ENCODE measurements at places on chromosomes 12 and 14.
A peak's percentile ranks its signal among the peaks of the same experiment; 100 is the strongest.

DNA sequence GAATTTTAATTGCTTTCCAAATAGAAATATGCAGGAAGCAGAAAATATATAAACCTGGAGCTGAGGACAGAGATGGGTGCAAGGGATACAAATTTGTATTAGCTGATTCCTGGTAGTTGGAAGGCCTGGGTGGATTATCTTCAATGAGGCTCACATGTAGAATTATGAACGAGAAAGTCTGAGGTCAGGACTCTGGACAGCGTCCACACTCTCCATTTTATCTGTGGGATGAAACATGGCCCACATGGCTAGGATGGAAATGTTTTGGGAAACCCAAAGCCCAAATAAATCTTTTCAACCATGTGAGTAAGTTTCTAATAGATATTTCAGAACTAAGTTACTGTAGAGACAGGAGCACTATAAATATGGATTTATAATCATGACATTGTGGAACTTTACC, 256.1 kb downstream of the APAF1 start:
- no peak for DNase-seq

GRCh38 chr14:23068789-23069412, 11.6 kb upstream of the CDH24 start:
- DNase-seq: no peak

GRCh38 chr12:24798335-24798734, 150.6 kb downstream of the BCAT1 start:
- DNase-seq: peak; percentile 25

DNA sequence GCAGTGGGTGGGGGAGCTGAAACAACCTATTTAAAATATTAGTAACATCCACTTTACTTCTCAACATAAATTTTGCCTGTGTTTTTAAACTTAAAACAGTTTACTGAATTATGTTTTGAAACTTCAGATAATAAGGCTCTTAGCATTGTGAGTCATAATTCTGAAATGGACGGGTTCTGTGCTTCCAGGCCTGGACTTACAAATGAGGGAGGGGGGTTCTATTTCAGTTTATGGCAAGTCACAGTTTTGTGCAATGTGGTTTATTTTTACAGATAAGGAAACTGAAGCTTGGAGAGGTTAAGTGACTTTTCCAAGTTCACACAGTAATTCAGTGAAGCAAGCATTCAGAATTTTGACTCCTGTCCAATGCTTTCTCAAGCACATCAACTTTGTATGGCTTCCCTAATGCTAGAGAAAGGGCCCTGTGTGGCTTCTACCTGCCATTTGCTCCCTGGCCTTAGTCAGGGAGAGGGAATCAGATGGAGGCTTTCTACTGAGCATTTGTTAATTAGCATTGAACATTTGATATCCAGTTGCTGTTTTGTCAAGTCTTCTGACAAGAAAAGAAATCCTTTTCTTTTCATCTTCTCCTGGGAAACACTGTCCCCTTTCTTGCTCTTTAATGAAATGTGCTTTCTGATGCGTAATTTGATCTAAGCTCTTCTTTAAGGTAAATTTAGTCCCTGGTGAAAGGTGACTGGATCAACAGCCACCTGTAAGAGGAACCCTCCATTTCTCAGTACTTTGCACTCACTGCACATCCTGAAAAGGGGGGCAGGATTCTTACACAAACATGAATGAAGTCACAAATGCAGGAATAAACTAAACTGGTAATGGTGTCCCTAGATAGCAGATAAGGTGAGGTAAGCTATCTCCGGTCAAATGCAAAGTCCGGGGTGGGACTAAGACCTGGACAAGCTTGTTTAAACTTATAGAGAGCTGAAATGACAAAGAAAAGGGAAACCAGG, 2.5 kb upstream of the SALL2 start:
- DNase-seq: no peak

DNA sequence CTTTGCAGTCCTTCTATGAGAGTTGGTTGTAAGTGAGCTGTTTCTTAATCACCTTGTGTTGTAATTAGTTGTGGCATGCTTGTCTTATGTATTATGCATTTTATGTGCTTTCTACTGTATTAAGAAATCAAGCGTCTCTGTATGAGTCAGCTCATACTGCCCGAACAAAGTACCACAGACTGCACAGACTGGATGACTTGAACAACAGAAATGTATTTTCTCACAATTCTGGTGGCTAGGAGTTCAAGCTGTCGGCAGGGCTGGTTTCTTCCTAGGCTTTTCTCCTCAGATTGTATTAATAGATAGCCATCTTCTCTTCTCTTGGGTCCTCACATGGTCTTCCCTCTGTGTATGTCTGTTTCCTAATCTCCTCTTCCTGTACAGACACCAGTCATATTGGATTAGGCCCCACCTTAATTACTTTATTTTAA, 77.7 kb downstream of the FLRT2 start:
- no peak for DNase-seq

- no peak for DNase-seq
Measured at GRCh38 chr14:55545779-55546178, 34.2 kb upstream of the KTN1 start.

DNA sequence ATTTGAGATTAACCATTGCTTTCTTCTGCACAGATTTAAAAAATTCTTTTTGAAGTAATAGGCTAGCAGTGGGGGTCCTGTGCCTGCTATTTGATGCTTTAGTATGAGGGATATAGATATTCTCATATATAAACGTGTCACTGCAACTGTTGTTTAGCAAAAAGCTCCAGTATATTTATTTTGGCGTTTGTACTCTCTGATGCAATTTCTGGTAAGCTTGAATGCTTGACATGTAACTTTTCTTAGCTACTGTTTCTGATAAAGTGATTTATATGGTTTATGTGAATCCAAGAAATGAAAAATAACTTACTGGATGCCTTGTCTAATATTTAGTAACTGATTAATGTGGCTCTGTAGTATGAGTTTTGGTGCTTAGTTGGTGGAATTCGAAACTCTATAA, 77.1 kb downstream of the TTLL5 start:
- no peak for DNase-seq

DNA sequence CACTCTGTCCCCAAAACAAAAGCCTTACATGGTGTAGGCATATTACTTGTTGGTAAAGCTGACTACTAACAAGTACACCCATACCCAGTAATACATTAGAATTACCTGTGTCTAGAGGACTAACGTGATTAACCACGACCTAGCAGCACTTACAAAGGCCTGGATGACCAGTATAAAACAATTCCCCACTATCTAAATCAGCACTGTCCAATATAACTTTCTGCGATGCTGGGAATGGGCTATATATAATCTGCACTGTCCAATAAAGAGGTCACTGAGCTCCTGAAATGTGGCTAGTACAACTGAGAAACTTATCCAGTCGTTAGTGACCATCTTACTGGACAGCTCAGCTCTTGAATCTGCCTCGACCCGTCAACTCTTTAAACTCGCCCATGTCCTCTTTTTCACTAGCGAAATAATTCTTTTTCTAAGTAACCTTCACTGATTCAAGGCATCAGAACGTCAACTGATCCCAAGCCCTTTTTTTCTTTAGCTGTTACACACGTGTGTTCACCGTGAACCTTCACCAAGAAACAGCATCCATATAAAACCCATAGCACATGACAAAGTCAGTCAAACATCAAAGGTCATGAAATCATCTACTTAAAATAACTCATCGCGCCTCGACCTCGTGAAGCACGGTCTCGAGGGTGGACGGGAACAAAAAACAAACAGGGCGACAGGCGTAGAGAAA, 905 bp upstream of the CIPC start:
- DNase-seq: peak; percentile 46

- no peak for DNase-seq
Measured at GRCh38 chr12:78886719-78887407, 22.3 kb downstream of the SYT1 start.

DNA sequence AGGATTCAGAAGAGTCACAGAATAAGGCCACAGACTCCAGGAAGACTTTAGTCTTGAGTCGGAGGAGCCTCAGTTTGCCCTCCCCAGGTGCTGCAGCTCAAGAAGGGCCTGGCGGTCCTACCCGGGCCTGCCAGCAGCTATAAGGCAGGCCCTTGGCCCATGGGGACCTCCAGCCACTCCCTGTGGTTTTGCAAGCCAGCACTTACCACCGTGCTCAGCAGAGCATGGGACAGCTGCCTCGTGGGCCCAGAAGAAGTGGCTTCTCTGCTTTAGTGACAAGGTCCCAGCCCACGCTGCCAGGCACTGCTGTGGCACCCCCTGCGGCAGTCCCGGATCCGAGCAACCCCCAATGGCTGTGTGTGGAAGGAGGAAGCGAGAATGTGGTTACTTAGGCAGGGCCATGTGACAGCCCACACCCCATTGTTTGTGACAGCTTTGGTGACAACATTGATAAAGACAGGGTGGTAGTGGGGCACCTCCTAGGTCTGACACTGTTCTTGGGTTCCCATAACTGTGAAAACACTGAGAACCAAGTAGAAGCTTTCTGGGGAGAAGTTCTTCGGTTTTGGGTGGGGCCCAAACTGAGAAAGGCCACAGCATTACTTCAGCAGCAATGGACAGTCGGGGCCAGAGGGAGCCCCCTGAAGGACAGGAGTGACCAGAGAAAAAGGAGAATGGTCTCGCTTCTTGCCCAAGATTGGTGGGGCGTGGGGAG, at the start of gene SELPLG:
SELPLG (minus strand) TSS at position 361 of the 715 bp plus-strand sequence. CDS start 9,587 bp downstream, outside the sequence.
- peak; percentile 63 for DNase-seq
